ENCODE measurements at places on chromosomes 16 and 17.

GRCh38 chr16:29824589-29825144, 4.4 kb downstream of the MVP start:
- no peak for DNase-seq

- peak; percentile 46 for DNase-seq
Observed at GRCh38 chr16:21338537-21339268, 60.6 kb upstream of the CRYM start.

DNA sequence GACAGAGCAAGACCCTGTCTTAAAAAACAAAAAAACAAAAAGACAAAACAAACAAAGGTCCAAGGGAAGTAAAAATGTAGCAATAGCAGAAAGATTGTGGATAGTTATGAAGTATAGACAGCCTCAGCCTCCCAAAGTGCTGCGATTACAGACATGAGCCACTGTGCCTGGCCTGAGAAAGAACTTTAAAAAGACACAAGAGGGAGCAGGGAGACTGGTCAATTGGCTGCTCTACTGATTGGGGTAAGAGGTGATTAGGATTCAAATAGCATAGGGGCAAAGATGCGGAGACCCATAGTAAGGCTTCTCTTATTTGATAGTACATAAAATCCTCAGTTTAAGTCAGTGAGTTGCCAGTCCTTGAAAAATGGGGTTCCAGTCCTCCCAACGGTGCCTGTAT, 518.2 kb upstream of the GOT2 start:
- no peak for DNase-seq

DNA sequence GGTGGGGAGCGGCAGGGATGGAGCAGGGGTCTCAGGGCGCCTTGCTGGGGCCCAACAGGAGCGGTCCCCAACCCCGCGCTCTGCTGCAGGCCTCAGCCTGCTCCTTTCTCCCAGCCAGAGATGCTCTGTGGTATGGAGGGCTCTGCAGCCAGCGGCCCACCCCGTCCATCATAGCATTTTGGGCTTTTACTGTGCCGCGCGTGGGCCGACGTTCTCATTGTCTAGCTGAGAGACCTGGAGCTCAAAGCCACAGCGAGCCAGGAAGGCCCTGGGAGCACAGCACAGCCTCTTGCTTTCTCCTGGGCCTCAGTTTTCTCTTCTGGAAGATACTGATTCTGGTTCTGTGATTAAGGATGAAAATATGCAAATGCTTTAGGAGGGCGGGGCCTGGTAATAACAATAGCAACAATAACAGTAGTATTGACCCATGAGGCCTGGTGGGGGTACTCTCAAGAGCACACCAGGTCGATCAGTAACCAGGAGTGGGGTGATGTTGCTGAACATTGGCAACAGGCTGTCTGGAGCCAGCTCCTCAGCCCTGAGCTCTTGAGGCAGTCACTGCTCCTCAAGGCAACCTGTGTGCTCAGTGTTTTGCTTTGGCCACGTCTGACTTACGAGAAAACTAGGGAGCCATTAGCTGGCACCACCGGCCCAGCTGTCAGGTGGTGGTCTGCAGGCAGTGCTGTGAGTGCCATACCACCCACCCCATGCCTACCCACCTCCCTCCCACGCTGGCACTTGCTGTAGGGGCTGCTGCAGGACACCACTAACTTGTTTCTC, 1.1 kb upstream of the RASD1 start:
- no peak for DNase-seq

- no peak for DNase-seq
Observed at GRCh38 chr16:88415713-88416323, 33.1 kb downstream of the ZNF469 start.

DNA sequence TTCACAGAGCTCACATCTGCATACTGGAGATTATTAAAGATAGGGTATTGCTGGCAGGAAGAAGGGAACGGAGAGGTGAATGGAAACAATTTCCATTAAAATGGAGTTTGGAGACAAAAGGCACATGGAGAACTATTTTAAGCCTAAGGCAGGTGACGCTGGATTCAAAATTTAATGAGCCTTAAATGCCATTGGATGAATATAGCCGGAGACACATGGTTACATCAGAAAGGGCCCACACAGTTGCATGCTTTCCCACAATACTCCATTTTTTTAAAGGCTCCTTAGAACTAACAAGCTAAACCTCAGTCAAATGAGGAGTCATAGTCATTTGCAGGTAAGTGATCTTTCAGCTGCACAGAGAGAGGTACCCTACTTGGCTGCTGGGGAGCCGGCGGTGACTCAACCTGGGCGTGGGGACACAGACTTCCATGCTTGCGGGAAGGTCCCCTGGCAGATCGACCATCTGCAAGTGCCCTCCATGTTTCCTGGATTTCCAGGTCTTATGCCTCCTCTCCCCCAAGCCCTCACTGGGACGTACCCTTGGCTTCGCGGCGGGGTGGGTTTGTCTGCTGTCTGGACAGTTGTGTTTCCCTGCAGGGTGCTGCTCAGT, 259.2 kb downstream of the CBLN1 start:
- no peak for DNase-seq

GRCh38 chr16:59249011-59249410, 514.9 kb upstream of the GOT2 start:
- no peak for DNase-seq

GRCh38 chr17:58181796-58182195, 10.7 kb upstream of the EPX start:
- DNase-seq: no peak

- no peak for DNase-seq
Observed at GRCh38 chr16:16001596-16002255, 52.3 kb downstream of the ABCC1 start.

DNA sequence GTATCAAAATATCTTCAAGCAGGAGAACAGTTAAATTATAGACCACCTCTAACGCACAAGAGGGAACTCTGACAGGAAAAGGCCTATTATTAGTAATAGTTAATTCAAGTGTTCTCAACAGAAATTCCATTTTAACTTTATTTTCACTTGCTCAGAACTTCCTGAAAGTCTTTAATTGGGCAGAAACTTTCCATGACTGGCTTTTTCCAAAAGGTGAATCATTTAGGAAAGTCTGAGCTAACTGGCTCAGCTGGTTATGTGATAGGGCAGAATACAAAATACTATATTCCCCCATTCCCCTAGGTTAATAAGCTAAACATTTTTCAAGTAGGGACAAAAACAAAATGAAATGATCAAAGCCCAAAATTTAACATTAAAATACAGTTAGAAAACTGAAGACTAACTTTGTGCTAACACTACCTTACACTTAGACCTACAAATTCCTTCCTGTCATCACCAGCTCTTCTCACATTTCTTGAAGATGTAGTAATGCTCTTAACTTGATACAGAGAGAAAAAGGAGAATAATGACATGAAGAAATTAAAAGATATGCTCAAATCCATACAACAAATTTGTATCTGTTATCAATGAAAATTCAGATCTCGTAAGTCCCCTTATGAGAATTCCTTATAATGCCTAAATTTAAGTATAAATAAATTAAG, 31.0 kb downstream of the CFDP1 start:
- no peak for DNase-seq

DNA sequence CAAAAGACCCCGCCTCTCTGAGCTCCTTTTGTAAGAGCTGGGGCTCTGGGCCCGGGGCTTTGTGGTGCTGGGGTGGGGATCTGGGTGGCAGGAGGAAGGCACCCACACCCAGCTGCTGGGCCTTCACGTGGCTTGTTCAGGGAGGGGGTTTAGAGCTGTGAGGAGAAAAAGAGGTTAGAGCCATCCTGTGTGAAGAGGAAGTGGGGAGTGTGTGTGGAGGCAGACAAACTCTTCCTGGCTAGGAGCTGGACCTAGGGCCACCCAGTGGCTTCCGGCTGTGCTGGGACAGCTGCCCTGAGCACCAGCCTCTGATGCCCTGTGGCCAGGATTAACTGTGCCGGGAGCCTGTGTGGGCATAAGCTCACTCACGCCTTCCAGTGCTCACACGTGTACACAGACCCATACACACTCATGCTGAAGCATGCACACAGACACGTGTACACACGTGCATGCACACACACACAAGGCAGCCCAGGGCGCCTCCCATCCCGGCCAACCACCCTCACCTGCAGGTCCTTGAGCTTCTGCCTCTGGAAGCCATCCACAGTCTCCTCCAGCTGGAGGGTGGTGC, 7.4 kb downstream of the CIBAR2 start:
- no peak for DNase-seq

- no peak for DNase-seq
Observed at GRCh38 chr16:80585764-80586163, 45.0 kb downstream of the DYNLRB2 start.

GRCh38 chr16:48011878-48012658, 143.7 kb downstream of the ABCC12 start:
- DNase-seq: no peak

- no peak for DNase-seq
Observed at GRCh38 chr17:35920229-35920628, 10.3 kb downstream of the RDM1 start.

GRCh38 chr17:49381033-49381432, 19.0 kb upstream of the ZNF652 start:
- no peak for DNase-seq
